ENCODE measurements at places on chromosomes 13 and 19. TPM values are rescaled to one million over a fixed set of nuclear protein-coding genes. Genes with fewer than 3 reads are reported as not detected.

DNA sequence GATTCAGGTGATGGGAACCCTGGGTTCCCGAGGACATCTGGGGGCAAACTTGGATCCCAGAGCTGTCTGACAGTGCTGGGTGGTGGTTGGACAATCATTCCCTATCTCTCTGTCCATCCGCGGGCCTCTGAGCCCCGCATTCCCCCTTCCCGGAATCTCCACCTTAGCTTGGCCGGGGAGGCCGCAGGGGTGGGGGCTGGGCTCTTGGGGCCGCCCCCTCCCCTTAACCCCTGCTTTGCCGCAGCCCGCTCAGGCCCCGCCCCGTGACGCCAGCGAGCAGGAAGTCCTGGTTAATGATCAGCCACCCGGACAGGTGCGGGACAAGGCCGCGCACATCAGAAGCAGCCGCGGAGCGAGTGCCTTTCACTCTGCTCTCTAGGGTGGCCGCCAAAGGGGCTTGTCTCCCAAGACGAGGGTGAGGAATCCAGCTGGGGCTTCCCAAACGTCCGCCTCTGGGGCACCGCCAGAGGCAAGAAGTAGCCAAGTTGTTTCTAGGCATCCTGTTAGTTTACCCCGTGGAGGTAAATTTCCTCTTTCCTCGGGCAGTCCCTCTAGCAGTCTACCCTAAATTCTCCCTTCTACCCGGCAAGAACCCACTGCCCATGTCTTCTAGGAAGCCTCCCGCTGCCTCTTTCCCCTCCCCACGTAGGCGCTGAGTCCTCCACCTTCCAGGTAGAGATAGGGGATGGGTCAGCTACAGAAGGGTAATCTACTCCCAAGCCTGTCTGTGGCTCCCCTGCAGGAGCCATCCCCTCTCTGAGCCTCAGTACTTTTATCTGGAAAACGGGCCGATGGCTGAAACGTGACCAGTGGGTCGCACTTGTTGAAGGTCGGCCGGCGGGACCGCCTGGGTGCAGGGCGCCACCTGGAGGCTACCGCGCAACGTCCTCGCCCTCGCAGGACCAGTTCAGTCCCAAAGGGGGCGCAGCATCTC, 3.0 kb downstream of the IRF2BP1 start:
- H3K27me3 ChIP-seq = no peaks in the 10 kb centered on the region
- peak; percentile 70 for DNase-seq
- H3K36me3 ChIP-seq = no peaks in the 10 kb centered on the region
- peak overlapping the region; percentile 95 for H3K4me3 ChIP-seq
- H3K27ac ChIP-seq = peak overlapping the region; percentile 91

GRCh38 chr13:46341112-46341711, 45.8 kb downstream of the RUBCNL start:
- peak overlapping the region; percentile 38 for H3K27ac ChIP-seq
- peaks cover 36% of the 10 kb centered on the region for H3K4me1 ChIP-seq
- H3K4me3 ChIP-seq = no peak overlapping the region

DNA sequence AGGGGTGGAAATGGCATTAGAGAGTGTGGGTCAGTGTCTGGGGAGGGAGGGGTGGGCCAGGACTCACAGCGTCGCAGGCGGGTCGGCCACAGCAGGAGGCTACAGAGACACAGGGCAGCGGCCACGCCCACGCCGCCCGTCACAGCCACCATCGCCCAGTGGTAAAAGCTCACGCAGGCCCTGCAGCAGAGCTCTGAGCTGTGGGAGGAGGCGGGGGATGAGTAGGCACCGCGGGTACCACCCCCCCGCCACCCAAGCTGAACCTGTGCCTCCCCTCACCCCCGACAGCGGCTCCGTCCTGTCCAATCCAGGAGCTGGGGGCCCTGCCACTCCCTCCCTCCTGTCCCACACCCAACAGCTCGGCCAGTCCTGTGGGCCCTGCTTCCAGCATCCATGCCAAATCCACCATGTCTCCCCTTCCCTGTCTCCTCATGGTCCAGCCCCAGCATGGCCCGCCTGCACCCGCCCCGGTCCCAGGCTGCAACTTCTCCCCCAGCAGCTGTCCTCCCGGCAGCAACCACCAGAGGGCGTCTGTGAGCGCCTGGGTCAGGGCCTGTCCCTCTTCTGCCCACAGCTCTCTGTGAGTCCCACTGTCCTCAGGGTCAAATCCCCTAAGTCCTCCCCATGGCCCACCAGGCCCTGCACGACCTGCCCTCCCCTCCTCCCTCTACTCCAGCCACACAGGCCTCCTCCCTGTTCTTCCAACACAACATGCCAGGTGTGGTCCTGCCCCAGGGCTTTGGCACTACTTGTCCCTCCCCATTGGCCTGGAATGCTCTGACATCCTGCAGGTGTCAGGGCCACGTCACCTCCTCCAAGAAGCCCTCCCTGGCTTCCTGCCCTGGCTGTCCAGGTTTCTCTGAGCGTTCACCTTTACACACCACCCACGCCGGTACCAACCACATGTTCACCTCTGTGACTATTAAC, 6.0 kb downstream of the TEKTIP1 start:
- DNase-seq = no peak
- no peak overlapping the region for H3K4me3 ChIP-seq
- H3K36me3 ChIP-seq = peaks cover 2% of the 10 kb centered on the region
- no peaks in the 10 kb centered on the region for H3K27me3 ChIP-seq

DNA sequence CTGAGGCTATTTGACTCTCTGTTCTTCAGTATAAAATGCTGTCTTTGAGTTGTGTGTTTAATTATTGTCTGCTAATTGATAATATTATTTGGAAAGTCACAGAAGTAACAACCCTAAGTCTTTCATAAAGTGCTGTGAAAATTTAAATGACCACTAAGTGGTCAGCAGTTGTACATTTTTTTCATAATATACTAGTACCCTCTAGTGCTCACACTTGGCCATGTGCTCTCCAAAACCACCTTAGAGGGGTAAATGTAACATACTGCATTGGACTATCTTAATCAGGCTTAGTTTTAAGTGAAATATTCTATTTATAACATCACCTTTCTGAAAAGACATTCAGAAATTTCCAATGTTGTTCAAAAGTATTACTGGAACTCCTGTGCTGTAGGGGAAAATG, 745.3 kb downstream of the GPC5 start:
- no peak overlapping the region for H3K4me3 ChIP-seq
- no peak overlapping the region for H3K27ac ChIP-seq
- DNase-seq = no peak
- no peaks in the 10 kb centered on the region for H3K27me3 ChIP-seq
- no peaks in the 10 kb centered on the region for H3K36me3 ChIP-seq

DNA sequence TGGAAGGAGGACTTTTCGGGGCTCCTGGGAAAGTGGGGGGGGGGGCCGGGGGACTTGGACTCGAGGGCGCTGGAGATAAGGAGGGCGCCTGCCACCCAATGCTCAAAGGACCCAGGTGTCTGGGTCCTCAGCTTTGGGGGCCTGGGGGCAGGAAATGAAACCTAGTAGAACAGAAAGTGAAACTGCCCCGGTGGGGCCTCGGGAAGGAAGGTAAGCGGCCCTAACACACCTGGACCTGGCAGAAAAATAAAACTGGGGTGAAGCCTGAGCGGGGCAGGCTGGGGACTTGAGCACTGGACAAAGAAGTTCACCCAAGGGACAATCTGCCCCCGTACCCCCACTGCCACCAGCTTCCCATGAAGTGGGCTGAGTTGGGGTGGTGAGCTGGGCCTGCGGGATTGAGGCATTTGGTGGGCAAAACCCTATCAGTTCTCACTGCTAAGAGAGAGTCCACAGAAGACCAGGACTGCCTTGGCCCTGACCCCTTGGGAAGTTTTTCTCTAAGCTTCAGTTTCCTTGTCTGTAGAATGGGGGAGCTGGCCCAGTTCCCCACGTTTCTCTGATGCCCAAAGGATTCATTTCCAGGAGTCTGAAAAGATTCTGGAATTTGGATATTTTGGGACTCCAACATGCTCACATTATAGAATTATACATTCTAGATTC, 2.3 kb downstream of the PRKD2 start:
- DNase-seq = no peak
- peak overlapping the region; percentile 74 for H3K27ac ChIP-seq
- no peaks in the 10 kb centered on the region for H3K27me3 ChIP-seq
- peak overlapping the region; percentile 91 for H3K4me3 ChIP-seq

GRCh38 chr19:5302396-5302795, 38.2 kb downstream of the PTPRS start:
- H3K4me3 ChIP-seq = no peak overlapping the region
- H3K27me3 ChIP-seq = no peaks in the 10 kb centered on the region
- H3K27ac ChIP-seq = no peak overlapping the region
- no peaks in the 10 kb centered on the region for H3K4me1 ChIP-seq
- DNase-seq = no peak
- no peaks in the 10 kb centered on the region for H3K36me3 ChIP-seq

DNA sequence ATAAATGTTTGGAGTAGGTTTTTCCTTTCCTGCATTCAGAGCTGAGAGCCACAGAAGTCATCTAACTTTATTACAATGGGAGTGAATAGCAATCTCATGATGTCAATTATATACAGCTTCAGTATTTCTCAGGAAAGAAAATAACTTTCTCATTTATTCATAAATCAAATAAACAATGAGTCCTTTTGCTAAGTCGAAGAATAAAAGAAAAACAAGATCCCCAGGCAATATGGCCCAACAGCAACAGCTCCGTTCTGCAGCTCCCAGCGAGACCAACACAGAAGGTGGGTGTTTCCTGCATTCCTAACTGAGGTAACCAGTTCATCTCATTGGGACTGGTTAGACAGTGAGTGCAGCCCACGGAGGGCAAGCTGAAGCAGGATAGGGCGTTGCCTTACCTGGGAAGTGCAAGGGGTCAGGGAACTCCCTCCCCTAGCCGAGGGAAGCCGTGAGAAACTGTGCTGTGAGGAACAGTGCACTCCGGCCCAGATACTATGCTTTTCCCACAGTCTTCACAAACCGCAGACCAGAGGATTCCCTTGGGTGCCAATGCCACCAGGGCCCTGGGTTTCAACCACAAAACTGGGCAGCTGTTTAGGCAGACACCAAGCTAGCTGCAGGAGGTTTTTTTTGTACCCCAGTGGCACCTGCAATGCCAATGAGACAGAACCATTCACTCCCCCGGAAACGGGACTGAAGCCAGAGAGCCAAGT, 128.2 kb downstream of the SLITRK1 start:
- H3K4me1 ChIP-seq = no peaks in the 10 kb centered on the region
- no peak overlapping the region for H3K27ac ChIP-seq
- H3K36me3 ChIP-seq = no peaks in the 10 kb centered on the region

DNA sequence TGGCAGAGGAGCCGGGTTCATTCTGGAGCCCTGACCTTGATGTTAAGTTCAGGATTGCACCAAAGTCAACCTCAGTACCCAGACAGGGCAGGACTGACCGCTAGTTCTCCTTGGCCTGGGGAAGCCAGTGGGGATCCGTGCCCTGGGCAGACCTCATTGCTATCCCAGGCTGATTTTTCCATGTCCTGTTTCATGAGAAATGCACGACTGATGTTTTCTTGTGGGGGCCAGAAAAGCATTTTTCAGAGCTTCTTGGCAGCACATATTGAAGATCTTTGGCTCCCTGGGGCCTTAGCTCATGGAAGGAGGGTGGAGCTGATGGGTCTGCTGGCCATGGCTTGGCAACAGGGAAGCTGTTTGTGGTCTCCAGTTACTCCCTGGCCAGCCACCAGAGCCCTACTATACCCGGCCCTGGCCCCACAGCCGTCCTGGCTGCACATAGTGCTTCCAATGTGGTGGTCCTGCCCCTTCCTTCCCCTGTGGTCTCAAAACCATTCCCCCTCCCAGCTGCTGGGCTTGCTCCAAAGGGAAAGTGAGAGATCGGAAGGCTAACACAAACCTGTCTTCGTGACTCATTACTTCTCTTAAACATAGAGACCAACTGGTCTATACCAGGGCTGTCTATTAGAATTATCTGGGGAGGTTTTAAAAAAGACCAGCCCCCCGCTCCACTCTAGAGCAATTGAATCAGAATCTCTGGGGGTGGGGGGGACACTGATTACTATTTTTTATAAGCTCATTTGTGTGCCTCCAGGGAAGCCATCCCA, 11.2 kb downstream of the IL17D start:
- no peaks in the 10 kb centered on the region for H3K36me3 ChIP-seq
- no peaks in the 10 kb centered on the region for H3K4me1 ChIP-seq
- H3K4me3 ChIP-seq = no peak overlapping the region
- H3K27me3 ChIP-seq = no peaks in the 10 kb centered on the region
- H3K27ac ChIP-seq = no peak overlapping the region
- no peak for DNase-seq

GRCh38 chr13:64767054-64767453, 2463.1 kb downstream of the PCDH9 start:
- no peaks in the 10 kb centered on the region for H3K4me1 ChIP-seq
- no peaks in the 10 kb centered on the region for H3K27me3 ChIP-seq
- no peak overlapping the region for H3K27ac ChIP-seq
- H3K4me3 ChIP-seq = no peak overlapping the region
- DNase-seq = no peak

The POLRMT gene
- total RNA-seq = 59.8 TPM

The SLC17A7 gene
- total RNA-seq = 0.08 TPM

The ZFP36 gene
- total RNA-seq = 50.1 TPM

The PEX11G gene
- 1.8 TPM for total RNA-seq
